ENCODE measurements at places on chromosomes 4 and X. TPM values are rescaled to one million over a fixed set of nuclear protein-coding genes. Genes with fewer than 3 reads are reported as not detected.
A peak's percentile ranks its signal among the peaks of the same experiment; 100 is the strongest.

GRCh38 chrX:101488796-101489195 lies 3.5 kb downstream of the ARMCX4 start:
- H3K27ac ChIP-seq = no peak overlapping the region
- H3K4me1 ChIP-seq = peaks cover 10% of the 10 kb centered on the region
- H3K4me3 ChIP-seq = no peak overlapping the region
- DNase-seq = no peak
- no peaks in the 10 kb centered on the region for H3K27me3 ChIP-seq

CLCN4 gene
- 3.6 TPM for total RNA-seq

PROM1 gene
- total RNA-seq = 0.63 TPM

LRP2BP gene
- 0.58 TPM for total RNA-seq

GPM6B gene
- 1.9 TPM for total RNA-seq

- no peak overlapping the region for H3K27ac ChIP-seq
- H3K27me3 ChIP-seq = no peaks in the 10 kb centered on the region
- no peak overlapping the region for H3K4me3 ChIP-seq
- no peaks in the 10 kb centered on the region for H3K4me1 ChIP-seq
- no peak for DNase-seq
Measured at GRCh38 chr4:43993196-43993902, 455.3 kb downstream of the KCTD8 start.

ADGRL3 gene
- total RNA-seq = 27.0 TPM

- H3K27me3 ChIP-seq = peaks cover 11% of the 10 kb centered on the region
- H3K27ac ChIP-seq = no peak overlapping the region
- H3K4me3 ChIP-seq = no peak overlapping the region
- DNase-seq = peak; percentile 37
- no peaks in the 10 kb centered on the region for H3K36me3 ChIP-seq
- no peaks in the 10 kb centered on the region for H3K4me1 ChIP-seq
Measured at GRCh38 chrX:39519030-39519488, 578.7 kb downstream of the BCOR start.

DNA sequence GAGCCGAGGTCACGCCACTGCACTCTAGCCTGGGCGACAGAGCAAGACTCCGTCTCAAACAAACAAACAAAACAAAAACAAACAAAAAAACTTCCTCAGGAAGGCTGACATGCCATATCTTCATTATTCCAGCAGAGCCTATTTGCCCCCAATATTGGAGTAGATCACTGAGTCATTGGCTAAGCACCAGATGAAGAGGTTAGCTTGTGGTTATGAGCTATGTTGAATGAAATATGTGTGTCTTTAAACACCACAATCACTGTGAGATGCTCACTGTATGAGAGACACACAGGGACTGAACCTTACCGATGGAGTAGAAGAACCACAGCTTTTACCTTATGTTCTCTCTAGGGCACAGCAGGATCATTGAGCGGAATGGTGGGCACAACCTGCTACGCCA lies 122.1 kb upstream of the EOLA2 start:
- no peaks in the 10 kb centered on the region for H3K36me3 ChIP-seq
- no peak overlapping the region for H3K27ac ChIP-seq
- no peaks in the 10 kb centered on the region for H3K27me3 ChIP-seq
- no peak overlapping the region for H3K4me3 ChIP-seq
- no peaks in the 10 kb centered on the region for H3K4me1 ChIP-seq

GRCh38 chr4:152301381-152301780 lies 234.5 kb downstream of the FBXW7 start:
- H3K27ac ChIP-seq = no peak overlapping the region
- H3K4me3 ChIP-seq = no peak overlapping the region
- no peaks in the 10 kb centered on the region for H3K4me1 ChIP-seq
- H3K36me3 ChIP-seq = no peaks in the 10 kb centered on the region
- H3K27me3 ChIP-seq = no peaks in the 10 kb centered on the region
- no peak for DNase-seq

GRCh38 chr4:75037252-75037651 lies 104.3 kb downstream of the PARM1 start:
- no peak for DNase-seq
- H3K27me3 ChIP-seq = no peaks in the 10 kb centered on the region
- H3K36me3 ChIP-seq = no peaks in the 10 kb centered on the region
- no peaks in the 10 kb centered on the region for H3K4me1 ChIP-seq
- no peak overlapping the region for H3K27ac ChIP-seq
- H3K4me3 ChIP-seq = no peak overlapping the region

DNA sequence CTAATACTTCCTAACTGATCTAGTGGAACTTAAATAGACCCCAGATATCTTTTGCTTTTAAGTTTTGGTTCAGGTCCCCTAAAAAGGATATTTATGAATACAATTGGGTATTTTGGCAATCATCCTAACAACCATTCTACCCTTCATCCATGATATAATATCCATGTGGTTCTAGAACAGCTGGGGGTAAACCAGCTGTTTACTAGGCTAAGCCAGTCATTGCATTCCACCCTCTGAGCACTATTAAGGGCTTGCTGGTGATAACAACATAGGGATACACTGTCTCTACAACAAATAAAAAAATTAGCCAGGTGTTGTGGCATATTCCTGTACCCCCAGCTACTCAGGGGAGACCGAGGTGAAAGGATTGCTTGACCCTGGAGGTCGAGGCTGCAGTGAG lies 54.8 kb upstream of the MAPK10 start:
- H3K4me3 ChIP-seq = no peak overlapping the region
- no peak for DNase-seq
- no peak overlapping the region for H3K27ac ChIP-seq
- H3K4me1 ChIP-seq = no peaks in the 10 kb centered on the region
- H3K36me3 ChIP-seq = no peaks in the 10 kb centered on the region

DNA sequence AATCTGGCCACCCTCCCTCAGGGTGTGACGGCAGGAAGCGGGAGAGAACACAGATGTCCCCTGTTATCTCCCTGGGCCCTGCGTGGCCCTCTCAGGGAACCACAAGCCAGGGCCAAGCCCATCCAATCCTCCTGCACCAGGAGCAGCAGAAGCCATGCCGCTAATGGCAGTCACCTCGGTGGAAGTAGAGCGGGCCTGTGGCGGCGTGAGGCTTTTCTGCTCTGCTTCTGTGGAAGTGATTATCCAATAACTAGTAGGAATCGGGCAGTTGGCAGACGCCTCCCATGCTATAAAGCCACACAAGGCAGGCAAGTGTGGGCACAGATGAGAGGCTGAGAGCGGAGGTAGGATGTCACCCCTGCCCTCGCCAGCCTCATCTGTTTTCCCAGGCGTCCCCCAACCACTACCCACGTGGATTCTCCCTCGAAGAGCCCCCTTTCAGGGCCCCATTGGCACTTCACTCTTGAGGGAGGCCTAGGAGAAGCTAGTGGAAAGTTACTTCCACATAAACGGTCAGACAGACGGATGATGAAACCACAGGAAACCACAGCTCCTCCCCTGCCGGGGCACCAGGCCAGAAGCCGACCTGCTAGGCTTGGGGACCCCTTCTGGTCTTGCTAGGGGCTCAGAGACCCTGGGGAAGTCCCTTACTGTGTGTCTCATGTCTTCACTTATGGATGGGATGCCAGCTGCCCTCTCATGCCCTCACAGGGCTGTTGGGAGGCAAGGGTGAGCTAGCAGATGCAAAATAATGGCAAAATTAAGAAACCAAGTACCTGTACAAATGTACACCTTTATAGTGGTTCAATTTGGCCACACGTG lies 18.8 kb upstream of the TMSB4X start:
- H3K4me1 ChIP-seq = peaks cover 15% of the 10 kb centered on the region
- peak; percentile 53 for DNase-seq
- H3K4me3 ChIP-seq = no peak overlapping the region
- H3K27me3 ChIP-seq = no peaks in the 10 kb centered on the region
- no peaks in the 10 kb centered on the region for H3K36me3 ChIP-seq

PPBP gene
- 10.5 TPM for total RNA-seq

AREG gene
- total RNA-seq = 2.3 TPM

DNA sequence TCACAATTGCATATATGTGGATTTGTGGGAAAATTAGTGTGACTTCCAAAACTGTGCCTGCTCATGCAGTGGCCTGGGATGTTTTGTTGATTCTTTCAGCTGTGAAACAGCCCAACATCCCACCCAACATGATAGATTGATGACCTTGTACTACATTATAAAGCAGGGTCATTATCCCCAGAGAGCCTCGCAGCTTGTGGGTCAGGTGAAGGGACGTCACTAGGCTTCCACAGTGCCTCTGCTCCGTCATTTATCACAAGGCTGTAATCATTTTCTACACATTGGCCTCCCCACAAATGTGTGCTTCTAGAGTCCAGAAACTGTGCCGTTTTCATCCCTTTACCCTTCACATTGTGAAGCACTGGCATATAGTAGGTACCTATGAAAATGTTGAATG lies 31.6 kb downstream of the ALPK1 start:
- H3K27ac ChIP-seq = no peak overlapping the region
- no peak overlapping the region for H3K4me3 ChIP-seq
- DNase-seq = no peak

- H3K36me3 ChIP-seq = no peaks in the 10 kb centered on the region
- peaks cover 22% of the 10 kb centered on the region for H3K27me3 ChIP-seq
- no peak overlapping the region for H3K27ac ChIP-seq
Measured at GRCh38 chr4:105896984-105897775, 1.9 kb downstream of the NPNT start.

GAB3 gene
- total RNA-seq = 4.0 TPM

GRCh38 chrX:48451708-48452107 lies 18.4 kb downstream of the SLC38A5 start:
- no peaks in the 10 kb centered on the region for H3K36me3 ChIP-seq
- H3K4me1 ChIP-seq = no peaks in the 10 kb centered on the region
- H3K27me3 ChIP-seq = peaks cover 21% of the 10 kb centered on the region
- H3K27ac ChIP-seq = no peak overlapping the region
- DNase-seq = no peak

- no peaks in the 10 kb centered on the region for H3K36me3 ChIP-seq
- H3K27me3 ChIP-seq = no peaks in the 10 kb centered on the region
- no peak for DNase-seq
- H3K4me1 ChIP-seq = no peaks in the 10 kb centered on the region
- no peak overlapping the region for H3K27ac ChIP-seq
- no peak overlapping the region for H3K4me3 ChIP-seq
Measured at GRCh38 chr4:26531491-26532116, 41.3 kb upstream of the CCKAR start.

PDE6B gene
- total RNA-seq = 26.6 TPM

TXK gene
- 1.6 TPM for total RNA-seq

DNA sequence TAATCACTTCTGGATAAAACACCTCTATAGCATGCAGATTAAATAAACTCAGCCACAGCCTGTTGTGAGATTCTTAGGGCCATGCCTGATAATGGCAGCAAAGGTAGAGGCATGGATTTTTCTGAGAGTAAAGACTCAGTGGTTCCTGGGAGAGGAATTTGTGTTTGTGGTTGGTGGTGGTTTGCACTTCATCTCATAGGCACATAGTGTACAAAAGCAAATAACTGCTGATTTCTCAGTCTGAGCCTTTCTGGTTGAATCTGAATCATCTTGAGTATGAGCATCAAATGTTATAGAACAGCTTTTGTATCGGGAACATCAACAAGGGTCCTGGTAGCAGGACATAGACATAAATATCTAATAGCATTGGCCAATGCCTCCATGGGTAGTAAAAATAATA lies 274.3 kb downstream of the FRMPD4 start:
- DNase-seq = no peak
- no peaks in the 10 kb centered on the region for H3K4me1 ChIP-seq
- no peaks in the 10 kb centered on the region for H3K27me3 ChIP-seq
- H3K36me3 ChIP-seq = no peaks in the 10 kb centered on the region

DNA sequence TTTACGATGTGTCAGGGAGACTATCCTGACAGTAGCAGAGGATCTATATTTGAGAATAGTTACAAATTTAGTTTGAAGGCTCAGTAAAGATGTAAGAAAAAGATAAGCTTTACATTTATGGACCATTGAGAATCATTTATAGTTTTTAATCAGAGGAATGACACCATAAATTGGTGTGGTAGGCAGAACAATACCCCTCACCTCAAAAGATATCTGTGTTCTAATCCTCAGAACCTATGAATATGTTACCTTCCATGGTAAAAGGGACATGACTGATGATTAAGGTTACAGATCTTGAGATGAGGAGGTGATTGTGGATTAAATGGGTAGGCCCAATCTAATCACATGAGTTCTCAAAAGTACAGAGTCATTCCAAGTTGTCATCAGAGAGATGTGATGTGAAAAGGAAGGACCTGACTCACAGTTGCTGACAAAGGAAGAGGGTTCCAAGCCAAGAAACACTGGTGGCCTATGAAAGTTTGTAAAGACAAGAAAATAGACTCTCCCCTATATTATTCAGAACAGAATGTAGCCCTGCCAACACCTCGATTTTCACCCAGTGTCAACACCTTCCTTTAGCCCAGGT lies 27.0 kb downstream of the EREG start:
- H3K27me3 ChIP-seq = no peaks in the 10 kb centered on the region
- H3K27ac ChIP-seq = no peak overlapping the region
- no peak overlapping the region for H3K4me3 ChIP-seq
- no peak for DNase-seq
- H3K4me1 ChIP-seq = no peaks in the 10 kb centered on the region

GYPE gene
- 0.45 TPM for total RNA-seq

ABCB7 gene
- total RNA-seq = 75.3 TPM

CHRDL1 gene
- total RNA-seq = 3.4 TPM

DNA sequence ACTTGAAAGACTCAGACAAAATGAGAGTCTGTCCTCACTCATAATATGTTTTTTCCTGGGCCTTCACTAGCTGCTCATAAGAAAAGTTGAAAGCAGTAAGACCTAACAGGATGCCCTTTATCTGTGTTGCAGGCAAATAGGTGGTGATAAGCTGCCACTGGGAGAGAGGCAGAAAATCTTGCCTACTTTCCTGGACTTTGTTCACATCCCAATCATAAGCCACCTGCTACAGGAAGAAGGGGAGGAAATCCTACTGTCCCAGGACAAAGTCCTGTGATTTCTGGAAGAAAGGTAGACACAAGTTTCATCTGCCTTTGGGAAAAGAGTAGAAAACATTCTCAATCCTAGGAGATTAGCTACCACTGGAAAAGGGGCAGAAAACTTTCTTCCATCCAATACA lies 13.3 kb upstream of the SPANXN2 start:
- H3K27ac ChIP-seq = no peak overlapping the region
- no peaks in the 10 kb centered on the region for H3K27me3 ChIP-seq
- H3K4me3 ChIP-seq = no peak overlapping the region
- no peaks in the 10 kb centered on the region for H3K4me1 ChIP-seq

DNA sequence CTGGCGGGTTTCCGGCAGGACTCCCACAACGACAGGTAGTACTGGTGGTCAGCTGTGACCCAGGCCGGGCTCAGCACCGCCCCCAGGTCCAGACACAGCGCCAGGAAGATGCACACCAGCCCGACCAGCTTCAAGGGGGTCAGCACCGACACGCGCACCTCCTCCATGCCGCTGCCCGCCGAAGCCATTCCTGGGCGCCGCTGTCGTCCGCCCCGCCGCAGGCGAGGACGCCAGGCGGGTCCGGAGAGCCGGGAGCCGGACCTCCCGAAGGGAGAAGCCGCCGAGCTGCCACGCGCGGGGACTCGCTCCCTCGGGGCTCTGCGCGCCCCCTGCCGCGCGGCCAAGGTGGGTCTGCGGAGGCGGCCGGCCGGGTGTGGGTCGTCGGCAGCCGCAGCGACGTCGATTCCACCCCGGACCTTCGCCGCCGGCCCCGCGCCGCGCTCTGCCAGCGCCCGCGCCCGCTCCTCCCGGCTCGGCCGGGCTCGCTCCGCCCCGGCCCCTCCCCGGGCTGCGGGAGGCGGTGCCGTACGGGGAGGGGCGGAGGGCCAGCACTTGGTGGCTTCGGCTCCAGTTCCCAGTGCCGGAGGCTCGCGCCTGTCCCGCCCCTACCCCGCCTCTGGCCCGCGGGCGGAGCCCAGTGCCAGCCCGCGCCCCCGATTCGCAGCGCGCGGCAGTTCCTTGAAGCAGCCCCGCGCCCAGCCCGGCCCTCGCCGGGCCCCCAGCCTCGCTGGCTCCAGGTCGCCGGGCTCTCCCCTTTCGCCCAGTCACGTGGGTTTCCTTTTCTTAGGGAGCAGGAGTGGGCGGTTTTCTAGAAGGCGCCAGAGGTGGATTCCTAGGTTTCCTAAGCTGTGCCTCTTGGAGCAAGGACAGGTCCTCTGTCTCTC lies at the start of gene TMEM47:
TMEM47 (minus strand) TSS at position 444 of the 884 bp plus-strand sequence; CDS start at position 188, 256 bp downstream.
- DNase-seq = peak; percentile 72
- H3K4me3 ChIP-seq = no peak within 1 kb of the TSS
- no peaks in the 10 kb centered on the region for H3K36me3 ChIP-seq
- no peak within 1 kb of the TSS for H3K27ac ChIP-seq
- H3K27me3 ChIP-seq = peaks cover 9% of the 10 kb centered on the region
